Skeletal muscle tissue (tissue), 5 donors: ENCODE measurements at places on chromosomes 6 and 20. TPM values are rescaled to one million over a fixed set of nuclear protein-coding genes. Genes with fewer than 3 reads are reported as not detected.

The RHAG gene
- total RNA-seq: 1.6 TPM

The OXT gene
- total RNA-seq: not detected

The AMD1 gene
- total RNA-seq: 45.9 TPM

The CYP24A1 gene
- 1.0 TPM for total RNA-seq
